Uterus (tissue), 4 donors: ENCODE measurements at places on chromosomes 2 and 18.

- DNase-seq = no peak
Observed at GRCh38 chr2:16494836-16495508, 170.7 kb downstream of the CYRIA start.

DNA sequence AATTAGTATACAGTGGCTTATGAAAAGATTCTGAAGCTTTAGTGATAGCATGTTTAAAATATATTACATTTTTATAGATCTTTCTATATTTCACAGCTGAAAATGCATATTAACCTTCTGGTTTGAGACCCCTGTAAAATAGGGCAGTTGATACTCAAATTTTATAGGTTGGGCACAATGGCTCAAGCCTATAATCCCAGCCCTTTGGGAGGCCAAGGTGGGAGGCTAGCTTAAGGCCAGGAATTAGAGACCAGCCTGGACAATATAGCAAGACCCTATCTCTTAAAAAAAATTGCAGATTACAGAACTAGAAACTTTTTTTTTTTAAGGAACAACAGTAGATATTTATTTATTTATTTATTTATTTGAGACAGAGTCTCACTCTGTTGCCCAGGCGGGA is 31.2 kb downstream of the NBEAL1 start:
- no peak for DNase-seq

- DNase-seq = no peak
Observed at GRCh38 chr2:60844105-60844504, 37.3 kb upstream of the REL start.

DNA sequence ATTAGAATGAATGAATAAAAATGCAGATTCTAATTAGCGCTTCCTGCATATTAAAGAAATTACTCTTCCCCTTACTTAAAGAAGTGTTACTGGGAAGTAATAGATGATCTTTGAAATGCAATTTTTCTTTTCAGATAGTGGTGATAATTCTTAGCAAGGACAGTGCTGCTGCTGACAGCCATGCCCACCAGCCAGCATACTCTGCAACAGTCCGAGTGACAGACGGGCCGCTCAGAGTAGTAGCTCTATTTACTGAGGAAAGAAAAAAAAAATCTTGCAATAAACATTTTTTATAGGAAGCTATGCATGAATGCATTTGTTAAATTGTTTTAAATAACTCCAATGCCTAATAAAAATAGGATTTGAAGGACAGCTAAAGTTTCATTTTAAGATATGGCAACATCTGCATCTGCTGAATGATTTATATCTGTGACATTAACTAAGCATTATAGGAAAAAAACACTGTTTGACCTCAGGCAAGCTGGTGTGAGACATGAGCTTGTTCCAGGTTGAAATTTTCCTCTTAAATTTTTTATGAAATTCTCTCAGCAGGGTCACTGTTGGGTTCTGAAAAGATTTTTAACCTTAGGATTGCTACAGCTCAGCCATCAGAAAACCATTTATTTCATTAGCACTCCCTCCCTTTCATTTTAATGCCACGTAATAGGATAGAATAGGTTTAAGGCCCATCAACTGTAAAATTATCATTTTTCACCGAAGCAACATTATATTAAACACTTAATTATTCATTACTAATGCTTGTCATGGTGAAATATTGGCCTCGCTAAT is 393.8 kb downstream of the DCDC2C start:
- no peak for DNase-seq

DNA sequence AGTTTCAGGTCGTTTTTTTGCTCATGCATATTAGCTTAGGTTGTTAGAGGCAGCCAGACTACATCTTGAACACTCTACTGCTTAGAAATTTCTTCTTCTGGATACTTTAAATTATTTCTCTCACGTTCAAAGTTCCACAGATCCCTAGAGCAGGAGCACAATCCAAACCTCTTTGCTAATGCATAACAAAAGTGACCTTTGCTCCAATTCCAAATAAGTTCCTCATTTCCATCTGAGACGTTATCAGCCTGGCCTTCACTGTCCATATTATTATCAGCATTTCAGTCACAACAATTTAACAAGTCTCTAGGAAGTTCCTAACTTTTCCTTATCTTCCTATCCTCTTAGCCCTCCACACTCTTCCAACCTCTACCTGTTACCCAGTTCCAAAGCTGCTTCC is 50.4 kb upstream of the ERMN start:
- no peak for DNase-seq

GRCh38 chr2:168457190-168457895 is 1.3 kb downstream of the CERS6 start:
- no peak for DNase-seq

DNA sequence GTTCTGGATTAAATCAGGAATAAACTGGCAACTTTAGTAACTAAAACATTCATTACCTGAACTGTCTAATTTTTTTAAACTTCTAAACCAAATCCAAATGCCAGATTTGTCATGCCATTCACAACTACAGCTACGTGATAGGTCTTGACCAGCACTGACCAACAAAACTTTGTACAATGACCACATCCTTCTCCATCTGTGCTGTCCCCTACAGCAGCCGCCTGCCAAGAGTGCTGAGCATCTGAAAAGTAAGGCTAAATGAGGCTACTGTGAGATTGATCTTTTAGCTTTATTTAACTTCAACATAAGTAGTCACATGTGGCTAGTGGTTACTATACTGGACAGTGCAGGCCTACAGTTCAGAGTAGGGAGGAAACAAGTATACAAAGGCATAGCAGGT is 7.6 kb downstream of the FAM168B start:
- DNase-seq = no peak

DNA sequence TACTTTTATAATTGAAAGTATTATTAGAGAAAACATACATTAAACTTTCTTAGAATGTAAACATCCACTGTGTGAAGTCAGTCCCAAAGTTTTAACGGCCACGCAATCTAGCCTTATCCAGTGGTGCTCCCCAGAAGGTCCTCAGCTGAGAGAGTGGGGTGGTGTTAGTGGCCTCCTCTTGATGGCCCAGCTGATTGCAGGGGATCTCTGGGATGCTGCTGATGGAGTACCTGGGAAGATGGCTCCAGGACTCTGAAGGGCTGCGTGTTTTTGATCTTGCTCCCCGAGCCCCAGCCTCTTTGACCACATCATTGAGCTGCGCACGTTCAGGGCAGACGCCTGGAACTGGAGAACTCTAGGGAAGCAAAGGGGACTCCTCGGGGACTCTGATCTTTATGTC is 181.4 kb downstream of the FAM210A start:
- DNase-seq = no peak

GRCh38 chr2:45370369-45370768 is 240.7 kb downstream of the SRBD1 start:
- no peak for DNase-seq

DNA sequence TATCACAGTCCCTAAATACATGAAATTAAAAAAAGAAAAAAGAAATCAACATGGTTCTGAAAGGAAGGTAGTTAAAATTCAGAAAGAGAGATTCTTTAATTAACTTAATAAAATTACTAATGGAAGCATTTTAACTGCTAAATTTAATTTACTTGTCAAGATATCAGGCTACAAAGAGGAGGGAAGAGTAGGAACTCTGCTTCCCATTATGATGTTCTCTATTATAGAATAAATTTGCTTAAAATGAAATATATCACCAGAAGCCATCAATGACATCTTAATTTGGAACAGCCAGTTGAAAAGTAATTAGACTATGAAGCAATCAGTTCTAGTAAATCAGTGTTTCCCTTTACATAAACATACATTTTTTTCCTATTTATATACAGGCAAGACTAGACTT is 611.8 kb upstream of the FANCL start:
- no peak for DNase-seq

DNA sequence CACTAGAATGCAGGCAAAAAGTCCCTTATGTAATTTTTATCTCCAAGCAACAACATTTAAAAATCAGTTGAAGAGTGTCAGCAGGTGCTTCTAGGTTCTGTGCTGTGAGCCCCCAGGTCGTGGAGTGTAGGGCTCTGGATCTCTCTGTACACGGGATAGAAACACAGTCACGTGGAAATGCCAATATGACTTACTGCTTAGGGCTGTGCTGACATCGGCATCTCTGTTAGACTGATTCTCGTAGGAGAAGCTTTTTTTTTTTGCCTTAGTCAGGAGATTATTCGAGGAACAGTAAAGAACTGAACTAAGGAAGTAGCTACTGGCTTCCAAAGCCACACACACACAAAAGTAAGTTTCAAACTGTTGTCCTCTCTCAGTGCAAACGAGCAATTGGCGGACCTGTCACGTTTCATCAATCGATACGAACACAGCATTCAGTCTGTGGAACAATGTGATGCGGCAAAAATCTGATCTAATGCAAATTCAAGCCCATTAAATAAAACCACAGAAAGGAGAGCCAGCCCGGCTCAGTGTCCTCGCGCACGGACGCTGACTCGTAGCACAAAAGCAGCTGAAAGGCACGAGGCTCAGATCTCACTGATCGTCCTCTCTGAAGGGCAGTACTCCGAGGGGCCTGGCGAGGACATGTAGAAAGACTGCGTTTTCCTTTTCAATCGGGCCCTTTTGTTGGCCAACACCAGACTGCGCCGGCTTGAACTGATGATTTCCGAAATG is 41.5 kb downstream of the PRELID3A start:
- DNase-seq = no peak

DNA sequence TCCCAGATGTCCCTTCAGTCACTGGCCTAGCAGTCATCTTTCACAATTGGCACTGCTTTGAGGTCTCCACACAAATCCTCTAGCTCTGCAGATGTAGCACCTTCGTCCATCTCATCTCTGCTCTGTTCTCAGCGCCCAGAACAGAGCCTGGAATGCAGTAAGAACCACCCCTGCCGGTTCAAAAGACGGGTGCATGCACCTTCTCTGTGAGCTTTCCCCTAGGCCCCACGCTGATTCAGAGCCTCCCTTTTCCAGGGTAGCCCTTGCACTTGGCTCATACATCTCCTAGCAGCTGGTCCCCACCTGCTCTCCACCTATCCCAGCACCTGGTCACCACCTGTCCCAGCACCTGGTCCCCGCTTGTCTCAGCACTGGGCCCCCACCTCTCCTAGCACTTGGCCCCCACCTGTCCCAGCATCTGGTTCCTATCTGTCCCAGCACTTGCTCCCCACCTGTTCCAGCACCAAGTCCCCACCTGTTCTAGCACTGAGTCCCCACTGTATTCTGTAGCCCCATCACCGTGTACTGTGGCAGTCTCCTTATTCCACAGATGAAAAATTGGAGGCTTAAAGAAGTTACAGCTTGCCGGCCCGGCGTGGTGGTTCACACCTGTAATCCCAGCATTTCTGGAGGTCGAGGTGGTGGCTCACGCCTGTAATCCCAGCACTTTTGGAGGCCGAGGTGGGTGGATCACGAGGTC is 4.7 kb upstream of the KCNF1 start:
- DNase-seq = no peak

DNA sequence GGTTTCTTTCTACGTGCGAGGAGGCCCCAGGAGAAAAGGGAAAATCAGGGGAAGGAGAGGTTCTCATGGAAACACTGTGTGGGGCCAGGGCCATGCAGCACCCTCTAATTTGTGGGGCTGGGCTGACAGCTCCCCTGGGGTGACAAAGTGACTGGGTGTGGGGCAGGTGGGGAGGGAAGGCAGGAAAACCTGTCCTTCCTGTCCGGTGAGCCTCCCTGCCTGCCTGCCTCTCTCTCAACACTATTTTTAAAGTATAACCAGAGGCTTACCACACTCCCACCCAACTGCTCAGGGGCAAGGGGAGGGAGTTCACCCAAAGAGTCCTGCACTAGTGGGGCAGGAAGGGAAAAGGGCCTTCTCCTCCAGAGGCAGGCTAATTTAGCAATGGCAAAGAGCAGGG is 10.5 kb upstream of the EPAS1 start:
- DNase-seq = no peak

- DNase-seq = no peak
Observed at GRCh38 chr2:79887747-79888374, 375.0 kb downstream of the CTNNA2 start.

DNA sequence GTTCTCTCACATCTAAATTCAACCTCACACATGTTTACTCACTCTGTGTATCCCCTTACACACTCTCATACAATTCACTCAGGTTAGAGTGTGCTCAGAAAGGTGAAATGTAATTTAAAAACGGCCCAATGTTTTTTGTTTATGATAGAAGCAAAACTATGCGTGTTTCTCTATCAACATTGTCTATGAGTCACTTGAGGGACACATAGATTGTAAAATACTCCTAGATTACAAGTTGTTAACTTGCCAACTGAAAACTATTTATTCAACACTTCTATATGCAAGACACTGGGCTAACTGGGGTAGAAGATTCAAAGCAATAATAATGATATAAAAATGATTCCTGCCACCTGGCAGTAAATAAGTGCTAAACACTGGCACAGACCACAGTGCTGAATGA is 24.6 kb downstream of the CCDC195 start:
- no peak for DNase-seq

DNA sequence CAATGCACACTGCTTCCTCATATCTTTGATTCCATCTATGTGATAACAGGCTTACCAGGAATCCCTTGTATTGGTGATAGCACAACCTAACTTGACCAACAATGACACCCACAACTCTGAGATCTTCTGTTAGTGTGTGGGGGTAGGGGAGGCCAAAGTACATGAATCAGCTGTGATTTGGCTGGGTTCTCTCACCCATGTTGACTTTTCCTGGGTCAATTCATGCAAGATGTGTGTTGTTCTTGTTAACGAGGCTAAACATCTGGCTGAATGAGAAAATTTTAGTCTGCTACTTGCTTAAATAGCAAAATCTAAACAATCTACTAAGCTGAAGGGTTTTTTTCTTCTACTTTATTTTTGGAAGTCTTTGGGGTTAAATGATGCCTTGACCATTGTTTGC is 341.2 kb upstream of the SLC14A2 start:
- no peak for DNase-seq

GRCh38 chr2:137190411-137191195 is 425.3 kb downstream of the THSD7B start:
- DNase-seq = no peak

DNA sequence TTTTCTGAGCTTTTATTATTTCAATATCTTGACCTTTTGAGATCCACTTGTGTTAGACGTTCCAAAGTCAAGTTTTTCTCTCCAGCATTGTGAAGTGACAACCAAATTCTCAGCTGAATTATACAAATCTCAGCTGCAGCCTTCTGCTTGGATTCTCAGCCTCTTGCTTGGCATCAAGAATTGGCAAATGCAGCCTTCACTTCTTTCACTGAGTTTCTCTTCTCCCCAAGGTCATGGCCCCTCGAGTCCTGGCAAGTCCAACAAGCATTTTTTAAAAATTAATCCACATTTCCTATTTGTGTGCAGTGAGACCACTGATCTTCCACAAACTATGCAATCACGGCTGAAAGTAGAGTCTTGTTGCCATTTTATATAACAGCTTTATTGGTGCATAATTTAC is 23.4 kb upstream of the SMIM21 start:
- DNase-seq = no peak
